ENCODE measurements at places on chromosomes 12 and 14.

DNA sequence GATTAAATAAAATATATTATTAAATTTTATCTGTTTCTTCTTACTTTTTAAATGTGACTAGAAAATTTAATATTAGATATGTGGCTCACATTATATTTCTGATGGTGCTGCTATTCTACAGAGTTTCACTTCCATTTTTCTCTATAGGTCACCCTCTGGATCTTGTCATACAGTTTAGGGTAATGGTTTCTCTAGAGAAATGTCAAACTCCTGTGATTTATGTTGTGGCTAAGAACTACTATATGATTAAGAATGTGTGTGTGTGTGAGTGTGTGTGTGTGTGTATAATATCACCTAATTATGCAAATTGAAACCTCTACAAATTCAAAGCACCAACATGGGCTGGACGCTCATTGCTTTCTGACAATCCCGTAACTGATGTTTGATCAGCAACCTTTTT lies 325.9 kb downstream of the ADAMTS20 start:
- no peak for DNase-seq

DNA sequence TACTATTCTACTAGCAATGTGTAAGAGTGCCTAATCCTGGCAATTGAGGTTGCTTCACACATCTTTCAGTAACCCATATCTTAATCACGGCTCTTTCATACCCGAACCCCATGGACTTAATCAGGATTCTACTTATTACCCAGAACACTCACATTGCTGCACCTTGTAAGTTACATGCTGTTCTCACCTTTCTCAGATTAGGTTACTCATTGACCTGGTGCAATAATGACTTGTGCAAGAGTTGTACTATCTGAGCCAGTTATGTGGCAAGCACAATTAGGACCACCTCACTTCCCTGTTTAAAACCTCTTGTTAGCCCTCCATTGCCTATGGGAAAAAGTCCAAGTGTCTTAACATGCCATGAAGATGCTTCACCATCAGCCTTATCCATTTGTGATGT lies 306.7 kb upstream of the E2F7 start:
- no peak for DNase-seq

- peak; percentile 11 for DNase-seq
Measured at GRCh38 chr14:95432144-95433093, 84.0 kb downstream of the SYNE3 start.

GRCh38 chr14:81516986-81517797 lies 16.5 kb downstream of the SEL1L start:
- no peak for DNase-seq

GRCh38 chr12:52342781-52343490 lies 21.7 kb upstream of the KRT83 start:
- no peak for DNase-seq

DNA sequence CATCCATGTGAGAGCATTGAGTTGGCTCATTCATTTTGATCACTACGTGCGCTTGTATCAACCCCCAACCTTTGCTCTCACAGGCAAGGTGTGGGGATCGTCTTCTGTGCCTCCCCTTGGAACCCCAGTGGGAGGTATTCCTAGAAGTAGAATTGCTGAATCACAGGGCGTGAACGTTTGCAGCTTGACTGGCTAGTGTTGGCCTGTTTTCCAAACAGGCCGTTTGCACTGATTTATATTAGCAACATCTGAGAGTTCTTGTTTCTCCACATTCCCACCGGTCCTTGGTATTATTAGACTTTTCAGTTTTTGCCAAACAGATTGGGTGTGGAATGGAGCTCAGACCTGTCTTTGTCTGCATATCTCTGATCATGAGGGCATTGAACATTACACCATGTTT lies 288.6 kb upstream of the PWP1 start:
- no peak for DNase-seq

GRCh38 chr12:116697716-116698115 lies 40.2 kb downstream of the SPRING1 start:
- no peak for DNase-seq
